ENCODE measurements at places on chromosomes 5 and 9.

- DNase-seq = no peak
Observed at GRCh38 chr9:122425087-122425486, 52.6 kb downstream of the OR1J1 start.

GRCh38 chr5:111122398-111122797 is 30.2 kb downstream of the WDR36 start:
- no peak for DNase-seq

GRCh38 chr9:35774907-35775635 is 16.3 kb upstream of the NPR2 start:
- DNase-seq = no peak

DNA sequence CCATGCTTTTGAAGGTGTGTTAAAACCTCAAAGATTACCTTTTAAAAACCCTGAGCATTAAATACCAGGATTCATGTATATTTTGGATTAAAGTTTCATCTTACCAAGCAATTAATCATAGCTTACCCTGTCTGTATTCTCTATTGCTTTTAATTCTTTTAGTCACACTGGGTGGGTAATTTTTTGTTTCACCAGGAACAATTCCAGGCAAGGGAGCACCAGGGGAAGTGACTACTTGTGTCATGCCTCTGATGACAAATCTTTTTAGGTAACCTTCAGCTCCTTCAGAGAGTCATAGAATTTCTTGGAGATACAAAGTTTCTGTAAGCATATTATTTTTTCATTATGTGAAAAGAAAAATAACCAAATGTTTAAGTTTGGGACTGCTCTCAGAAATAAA is 33.4 kb upstream of the ANXA1 start:
- DNase-seq = no peak

GRCh38 chr9:71562140-71562539 is 206.2 kb downstream of the CEMIP2 start:
- no peak for DNase-seq

DNA sequence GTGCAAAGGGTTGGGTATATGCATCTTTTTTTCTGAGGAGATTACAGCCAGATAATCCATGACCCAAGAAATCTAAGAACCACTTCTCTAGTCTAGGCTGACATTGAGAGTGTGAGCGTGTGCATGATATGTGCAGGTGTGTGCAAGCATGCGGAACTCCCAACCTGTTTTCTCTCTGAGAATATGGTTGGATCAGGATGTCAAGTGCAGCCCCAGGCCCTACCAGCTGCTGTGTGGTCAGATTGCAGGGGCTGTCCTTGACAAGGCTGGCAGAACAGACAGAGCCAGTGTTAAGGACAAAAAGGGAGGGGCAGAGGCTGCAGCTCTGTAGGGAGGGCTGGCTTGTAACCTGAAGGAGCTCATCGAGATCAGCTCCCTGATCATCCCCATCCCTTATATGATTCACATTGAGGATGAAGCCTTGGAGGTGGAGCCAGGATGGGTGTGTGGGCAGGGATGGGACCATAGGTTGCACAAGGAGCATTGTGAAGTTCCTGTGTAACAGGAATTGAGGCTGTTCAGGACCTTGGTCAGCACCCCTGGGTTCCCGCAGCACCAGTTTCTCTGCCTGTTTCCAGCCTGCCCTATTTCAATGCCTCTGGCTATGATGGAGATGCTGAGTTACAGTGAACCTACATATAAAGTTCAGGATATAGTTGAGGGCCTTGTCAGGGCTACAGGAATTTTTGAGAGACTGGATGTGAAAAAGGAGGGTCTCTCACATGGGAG is 52.6 kb upstream of the ARAP3 start:
- DNase-seq = no peak

DNA sequence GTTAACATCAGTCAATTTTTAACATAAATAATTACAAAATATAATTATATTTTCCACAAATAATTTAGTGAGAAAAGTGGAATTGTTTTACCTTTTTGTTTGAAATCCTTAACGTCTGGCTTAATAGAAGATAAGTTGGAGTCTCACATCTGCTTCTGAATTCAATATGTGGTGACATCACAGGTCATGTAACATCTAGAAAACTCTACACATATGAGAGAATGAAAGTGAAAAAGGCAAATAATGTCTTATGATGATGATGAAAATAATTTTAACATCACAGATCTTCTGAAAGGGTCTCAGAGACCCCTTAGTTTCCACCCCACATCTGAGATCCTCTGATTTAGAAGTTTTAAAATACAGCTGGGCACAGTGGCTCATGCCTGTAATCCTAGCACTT is 81.5 kb downstream of the PRKACG start:
- no peak for DNase-seq

DNA sequence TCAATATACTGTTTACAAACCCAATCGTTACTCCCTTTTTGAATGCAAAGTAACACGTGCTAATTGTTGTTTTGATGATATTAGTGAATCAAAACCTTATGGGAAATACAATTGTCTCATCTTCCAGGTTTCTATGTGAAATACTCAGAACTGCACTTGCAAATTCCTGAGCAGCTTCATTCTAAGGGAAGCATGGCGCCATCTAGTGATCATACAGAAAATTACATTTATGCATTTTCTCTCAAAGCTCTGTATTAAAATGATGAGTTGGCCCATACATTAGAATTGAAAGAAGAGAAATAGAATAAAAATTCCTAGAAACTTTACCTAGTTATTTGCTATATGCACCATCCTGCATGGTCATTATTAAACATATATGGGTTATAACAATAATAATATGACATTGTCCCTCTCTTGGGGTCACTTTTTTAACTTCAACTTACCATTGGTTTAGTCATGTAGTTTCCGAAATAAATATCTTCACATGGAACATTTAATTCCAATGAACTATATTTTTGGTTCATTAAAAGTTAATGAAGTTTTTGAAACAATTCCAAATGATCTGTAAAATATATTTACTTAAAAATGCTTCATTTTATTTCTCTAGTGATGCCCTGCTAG is 220.0 kb downstream of the PDE4D start:
- no peak for DNase-seq

- DNase-seq = no peak
Observed at GRCh38 chr9:81145331-81145963, 543.9 kb downstream of the TLE1 start.

DNA sequence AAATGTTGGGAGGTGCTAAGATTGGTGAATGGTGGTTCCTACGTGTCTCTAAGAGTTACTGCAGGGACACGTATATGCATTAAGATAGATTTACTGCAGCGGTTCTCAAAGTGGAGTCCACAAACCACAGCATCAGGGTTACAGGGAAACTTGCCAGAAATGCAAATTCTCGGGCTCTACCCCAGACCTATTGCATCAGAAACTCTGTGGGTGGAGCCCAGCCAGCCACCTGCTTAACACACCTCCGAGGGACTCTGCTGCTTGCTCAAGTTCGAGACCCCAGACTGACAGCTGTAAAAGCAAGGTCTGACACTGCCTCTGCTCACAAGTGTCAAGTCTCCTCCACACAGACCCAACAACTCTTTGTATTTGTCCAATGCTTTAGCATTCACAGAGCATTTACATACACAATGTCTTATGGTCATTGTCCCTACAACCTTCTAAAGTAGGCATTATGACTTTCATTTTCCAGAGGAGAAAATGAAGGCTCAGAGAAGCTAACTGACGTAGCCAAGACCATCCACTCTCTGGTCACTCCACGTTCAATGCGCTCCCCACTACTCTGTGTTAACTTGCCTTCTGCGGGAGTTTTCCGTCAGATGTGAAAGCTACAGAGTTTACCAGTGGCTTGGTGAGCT is 48.8 kb downstream of the HSD17B3 start:
- no peak for DNase-seq

GRCh38 chr5:133866160-133866902 is 102.1 kb downstream of the C5orf15 start:
- no peak for DNase-seq

- no peak for DNase-seq
Observed at GRCh38 chr9:134495881-134496412, 145.7 kb upstream of the COL5A1 start.

GRCh38 chr5:54632131-54632701 is 114.7 kb downstream of the SNX18 start:
- no peak for DNase-seq

- DNase-seq = no peak
Observed at GRCh38 chr5:39648085-39648847, 223.5 kb upstream of the DAB2 start.

DNA sequence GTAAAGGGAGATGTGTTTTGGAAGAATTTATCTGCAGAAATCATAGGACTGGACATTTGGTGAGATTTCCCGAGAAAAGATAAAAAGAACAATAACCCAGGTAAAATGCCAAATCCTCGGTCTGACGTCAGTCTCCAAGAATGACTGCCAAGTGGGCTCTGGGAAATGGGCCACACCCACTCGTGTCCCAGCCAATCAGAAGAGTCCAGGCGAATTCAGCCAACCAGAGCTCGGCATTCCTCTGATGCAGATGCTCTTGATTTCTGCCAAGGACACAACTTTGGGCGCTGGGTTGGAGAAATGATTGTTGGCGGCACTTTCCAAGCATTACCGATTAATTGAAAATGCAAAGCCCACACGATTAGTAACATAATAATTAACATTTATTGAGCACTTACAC is 73.3 kb downstream of the FGF18 start:
- no peak for DNase-seq

DNA sequence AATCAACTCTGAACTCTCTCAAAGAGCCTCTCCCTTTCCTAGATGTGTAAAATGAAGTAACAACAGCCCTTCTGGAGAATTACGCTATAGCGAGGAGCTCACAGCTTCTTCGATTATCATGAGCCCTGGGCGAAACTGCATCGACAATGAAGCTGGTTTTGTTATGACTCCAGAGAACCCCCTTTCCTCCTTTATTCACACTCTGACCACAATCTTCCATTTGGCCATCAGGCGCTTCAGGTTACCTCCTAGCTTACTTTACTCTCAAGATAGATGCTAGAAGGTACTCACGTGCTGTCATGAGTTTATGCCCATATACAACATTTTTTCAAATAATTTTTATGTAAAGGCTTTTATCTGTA is 362.7 kb upstream of the RFX3 start:
- DNase-seq = no peak

GRCh38 chr5:115343855-115344254 is 47.4 kb upstream of the CCDC112 start:
- no peak for DNase-seq

DNA sequence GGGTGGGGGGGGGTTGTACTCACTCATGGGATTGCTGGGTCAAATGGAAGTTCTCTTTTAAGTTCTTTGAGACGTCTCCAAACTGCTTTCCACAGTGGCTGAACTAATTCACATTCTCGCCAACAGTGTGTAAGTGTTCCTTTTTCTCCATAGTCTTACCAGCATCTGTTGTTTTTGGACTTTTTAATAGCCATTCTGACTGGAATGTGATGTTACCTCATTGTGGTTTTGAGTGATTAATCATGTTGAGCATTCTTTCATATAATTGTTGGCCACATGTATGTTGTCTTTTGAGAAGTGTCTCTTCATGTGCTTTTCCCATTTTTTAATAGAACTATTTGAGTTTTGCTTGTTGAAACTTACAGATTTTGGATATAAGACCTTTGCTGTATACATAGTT is 94.9 kb upstream of the PLPPR1 start:
- DNase-seq = no peak

GRCh38 chr9:69944816-69945215 is 98.8 kb upstream of the MAMDC2 start:
- no peak for DNase-seq

Data from stimulated activated CD4-positive, alpha-beta T cell treated with anti-CD3 and anti-CD28 coated beads, Interleukin-15, amount 100 ng/mL, for 1 hour (primary cell).